ENCODE measurements at places on chromosomes 5 and 9.

DNA sequence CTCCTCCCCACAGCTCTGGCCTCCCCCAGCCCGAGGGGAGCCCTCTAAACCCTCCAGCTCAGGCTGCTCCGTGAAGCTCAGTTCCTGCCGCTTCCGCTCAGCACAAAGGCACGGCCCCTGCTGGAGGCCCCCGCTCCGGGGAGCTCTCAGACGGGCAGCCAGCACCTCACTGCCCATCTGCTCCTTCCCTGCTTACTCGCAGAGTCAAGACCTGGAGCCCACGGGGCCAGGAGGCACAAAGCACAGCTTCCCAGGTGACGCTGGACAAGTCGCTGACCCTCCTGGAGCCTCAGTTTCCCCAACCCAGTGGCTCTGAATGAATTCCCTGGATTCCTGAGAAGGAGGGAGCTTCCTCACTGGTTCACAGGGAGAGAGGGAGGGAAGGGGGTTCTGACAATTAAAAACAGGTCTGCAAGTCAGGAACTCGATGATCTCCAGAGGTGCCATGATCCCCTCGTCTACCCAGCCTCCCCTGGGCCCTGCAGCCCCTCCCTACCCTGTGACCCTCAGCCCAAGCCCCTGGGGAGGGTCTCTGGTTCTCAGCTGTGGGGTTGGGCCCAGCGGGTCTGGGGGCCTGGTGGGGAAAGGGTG is 36.2 kb downstream of the VAV2 start:
- DNase-seq, result no peak

- no peak for DNase-seq
Observed at GRCh38 chr9:88011005-88011766, 36.9 kb upstream of the CDK20 start.

DNA sequence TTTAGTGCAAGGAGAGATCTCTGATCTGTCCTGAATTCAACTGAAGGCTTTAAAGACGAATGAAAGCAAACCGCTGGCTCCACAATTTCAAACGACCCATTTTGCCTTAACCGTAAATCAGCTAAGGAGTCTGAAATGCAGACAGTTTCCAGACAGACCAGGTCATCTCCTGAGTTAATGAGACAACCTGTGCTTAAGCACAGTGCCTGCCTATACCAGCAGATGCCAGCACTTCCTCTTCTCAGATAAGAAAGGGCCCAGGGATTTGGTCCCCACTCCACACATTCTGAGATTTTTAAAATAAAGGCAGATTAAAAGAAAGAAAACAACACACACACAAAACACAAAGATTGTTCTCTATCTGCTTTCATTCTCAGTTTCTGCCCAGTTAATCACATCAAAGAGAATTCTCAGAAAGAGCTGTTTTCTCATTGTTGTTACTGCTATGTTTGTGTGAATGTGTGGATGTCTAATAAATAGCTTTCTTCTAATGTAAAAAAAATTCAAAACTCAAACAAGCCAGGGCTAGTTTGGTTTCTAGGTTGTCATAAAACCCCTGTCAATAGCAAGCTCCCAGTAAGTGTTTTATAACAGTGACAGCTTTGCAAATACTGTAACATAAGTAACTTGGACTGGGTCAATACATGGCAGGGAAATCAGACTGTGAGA is 157.7 kb upstream of the SLC24A2 start:
- no peak for DNase-seq

- DNase-seq, result no peak
Observed at GRCh38 chr9:116155698-116156039, 2.1 kb downstream of the PAPPA start.

GRCh38 chr5:38162625-38163024 is 95.7 kb upstream of the EGFLAM start:
- DNase-seq, result no peak

DNA sequence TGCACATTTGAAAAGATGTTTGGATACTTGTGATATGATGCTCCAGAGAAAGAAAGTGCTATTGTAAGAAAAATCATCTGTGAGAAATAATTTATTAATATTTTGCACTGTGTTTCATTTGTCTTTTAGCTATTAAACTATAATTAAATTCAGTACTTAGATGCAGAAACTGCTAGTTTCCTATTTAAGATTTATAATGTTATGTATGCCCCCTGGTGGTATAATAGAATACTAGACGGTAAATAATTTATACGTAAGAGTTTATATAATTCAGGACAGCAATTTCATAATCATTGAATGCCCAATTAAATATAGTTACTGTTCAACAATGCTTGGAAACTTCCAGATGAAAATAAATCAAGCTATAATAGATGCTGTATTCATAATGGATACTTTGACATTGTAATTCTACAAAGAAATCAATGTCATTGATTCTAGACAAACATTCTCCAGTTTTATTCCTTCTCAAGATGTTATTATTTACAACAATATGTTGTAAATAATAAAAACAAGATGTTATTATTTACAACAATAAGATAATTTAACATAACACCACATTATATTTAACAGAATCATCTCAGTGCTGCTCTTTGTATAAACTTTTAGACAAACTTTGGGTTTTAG is 101.0 kb downstream of the TMEM232 start:
- no peak for DNase-seq

DNA sequence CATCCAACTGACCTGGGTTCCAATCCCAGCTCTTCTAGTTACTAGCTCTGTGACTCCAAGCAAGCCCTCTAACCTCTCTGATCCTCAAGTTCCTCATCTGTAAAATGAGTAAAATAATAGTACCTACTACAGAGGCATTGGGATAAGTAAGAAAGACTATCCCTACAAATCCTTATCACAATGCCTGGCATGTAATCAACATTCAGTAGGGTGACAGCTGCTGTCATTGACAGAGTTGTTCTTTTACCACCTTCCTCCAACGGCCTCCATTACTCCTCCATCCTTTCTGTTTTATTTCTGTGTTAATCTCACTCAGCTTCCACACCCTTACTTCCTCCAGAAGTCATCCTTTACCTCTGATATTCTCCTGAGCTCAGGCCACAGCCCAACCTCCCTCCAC is 40.4 kb downstream of the FGF1 start:
- DNase-seq, result no peak

GRCh38 chr5:160618286-160618685 is 196.6 kb downstream of the PTTG1 start:
- no peak for DNase-seq

GRCh38 chr9:74783408-74783807 is 104.3 kb downstream of the TRPM6 start:
- DNase-seq, result no peak

DNA sequence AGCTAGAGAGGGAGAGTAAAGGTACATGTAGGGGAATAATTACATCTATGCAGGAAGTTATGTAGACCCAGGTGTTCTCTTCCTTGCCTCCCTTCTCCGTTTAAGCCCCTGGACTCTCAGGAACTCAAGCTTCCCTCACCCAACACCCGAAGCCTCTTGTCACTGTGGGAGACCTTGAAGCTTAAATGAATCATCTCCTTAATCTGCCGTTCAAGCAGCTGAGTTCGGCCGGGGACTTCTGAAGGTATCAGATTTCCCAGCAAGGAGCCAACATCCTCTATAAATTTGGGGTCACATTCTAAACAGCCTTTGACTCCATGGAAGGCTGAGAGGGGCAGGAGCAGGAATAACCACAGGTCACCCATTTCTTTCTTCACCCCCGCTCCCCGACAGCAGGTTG is 412 bp downstream of the IZUMO3 start:
- no peak for DNase-seq

DNA sequence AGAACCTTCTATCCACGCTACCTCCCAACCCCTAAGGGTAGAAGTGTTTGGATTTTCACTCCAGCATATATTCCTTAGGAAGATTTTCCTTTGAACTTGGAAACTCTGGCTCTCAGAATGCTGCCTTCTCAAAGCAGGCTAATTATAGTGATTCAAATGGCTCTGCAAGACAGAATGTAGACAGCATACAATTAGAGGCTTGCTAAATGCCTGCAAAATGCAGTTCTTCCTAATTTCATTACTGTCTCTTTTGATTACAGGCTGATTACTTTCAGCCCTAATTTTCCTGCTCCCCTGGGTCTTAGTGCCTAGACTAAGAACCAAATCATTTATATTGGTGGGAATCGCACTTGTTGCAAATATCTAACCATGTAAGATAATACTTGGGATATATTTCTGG is 50.8 kb downstream of the ANKDD1B start:
- DNase-seq, result no peak

- DNase-seq, result no peak
Observed at GRCh38 chr5:132364319-132364718, 5.2 kb upstream of the SLC22A5 start.

- no peak for DNase-seq
Observed at GRCh38 chr5:130546211-130546610, 618.8 kb downstream of the HINT1 start.

DNA sequence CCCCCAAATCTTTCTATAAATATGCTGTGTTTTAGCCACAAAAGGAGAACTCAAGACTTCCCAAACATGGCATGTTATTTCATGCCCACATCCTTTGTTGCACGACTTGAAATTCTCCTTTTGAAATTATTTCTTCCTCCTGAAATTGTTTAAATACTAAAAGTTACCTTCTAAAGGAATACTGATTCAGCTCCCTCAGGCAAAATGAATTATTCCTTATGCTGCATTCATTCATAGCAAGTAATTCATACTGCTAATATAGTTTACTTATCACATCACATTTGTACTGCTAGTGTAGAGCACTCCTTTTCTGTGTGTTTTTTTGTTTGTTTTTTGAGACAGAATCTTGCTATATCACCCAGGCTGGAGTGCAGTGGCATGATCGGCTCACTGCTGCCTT is 45.7 kb downstream of the BHMT start:
- DNase-seq, result no peak

DNA sequence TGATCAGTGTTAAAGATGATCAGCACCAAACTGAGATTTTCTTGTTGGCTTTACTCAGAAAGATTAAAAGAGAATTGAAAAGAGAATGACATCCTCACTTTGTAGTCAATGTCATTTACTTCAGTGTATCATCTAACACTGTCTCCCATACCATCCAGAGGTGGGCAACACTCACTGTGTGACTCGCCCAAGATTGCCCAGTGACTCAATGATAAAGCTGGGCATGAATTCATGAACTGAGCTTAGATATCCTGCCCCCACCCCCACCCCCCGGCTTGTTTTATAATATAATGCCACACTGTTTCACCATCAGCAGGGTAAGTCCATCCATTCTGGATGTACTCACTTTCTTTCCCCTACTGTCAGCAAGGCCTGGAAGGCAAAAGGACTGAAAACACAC is 242.2 kb downstream of the FAM114A2 start:
- no peak for DNase-seq
